ENCODE measurements at places on chromosomes 3 and 15. TPM values are rescaled to one million over a fixed set of nuclear protein-coding genes. Genes with fewer than 3 reads are reported as not detected.

DNA sequence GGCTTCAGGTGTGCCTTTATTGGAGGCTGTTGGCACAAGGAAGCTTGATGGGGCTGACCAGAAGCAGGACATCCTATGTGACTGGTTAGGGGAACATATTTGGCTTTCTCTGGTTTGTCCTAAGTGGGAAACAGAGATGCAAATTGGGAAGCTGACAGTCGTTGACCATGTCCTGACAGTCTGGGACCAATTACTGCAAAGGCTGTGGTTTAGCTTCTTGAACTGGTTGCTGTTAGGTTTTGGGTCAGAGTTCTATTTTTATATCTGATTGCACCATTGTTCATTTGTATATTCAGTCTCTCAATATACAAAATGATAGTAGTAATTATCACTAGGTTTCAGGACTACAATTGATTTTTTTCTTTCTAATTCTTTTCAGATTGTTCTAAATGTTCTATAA, 36.8 kb downstream of the SNTN start:
- no peak for DNase-seq

Gene GOLGA8S
- total RNA-seq, result not detected

Gene TRIM42
- not detected for total RNA-seq

GRCh38 chr3:152729906-152730305, 105.0 kb upstream of the P2RY1 start:
- no peak for DNase-seq

GRCh38 chr3:42839616-42840015, 30.4 kb downstream of the ACKR2 start:
- DNase-seq, result no peak

DNA sequence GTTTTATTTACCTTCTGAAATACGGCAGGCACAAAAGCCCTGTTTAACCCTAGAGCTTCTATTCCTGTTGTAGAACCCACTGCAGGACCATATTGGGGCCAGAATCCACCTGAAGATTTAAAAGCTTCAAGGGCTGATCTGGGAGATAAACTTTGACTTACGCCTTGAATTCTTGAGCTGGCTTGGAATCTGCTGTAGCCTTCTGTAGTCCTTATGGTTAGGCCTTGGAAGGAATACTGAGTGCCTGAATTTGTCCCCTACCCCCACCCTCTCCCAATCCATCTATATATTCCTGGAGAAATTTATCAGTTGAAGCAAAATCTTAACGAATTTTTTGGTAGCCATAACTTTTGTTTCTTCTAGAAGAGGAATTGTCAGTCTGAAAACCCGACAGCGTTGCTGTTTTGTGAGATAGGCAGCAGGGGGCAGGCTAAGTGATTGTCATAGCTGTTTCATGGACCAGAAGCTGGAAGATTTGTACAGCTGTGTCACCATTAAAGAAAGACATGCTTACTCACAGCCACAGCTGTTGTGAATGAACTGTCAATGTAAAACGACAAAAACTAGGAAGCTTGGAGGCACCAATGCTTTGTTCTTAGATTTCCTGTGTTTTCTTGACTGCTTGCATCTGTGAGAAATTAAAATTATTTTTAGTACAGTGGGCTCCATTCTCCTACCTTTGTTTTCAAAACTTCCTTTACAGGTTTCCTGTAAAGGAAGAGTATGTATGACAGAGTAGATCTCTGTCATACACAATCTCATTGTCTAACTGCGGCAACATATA, 12.8 kb downstream of the LXN start:
- DNase-seq, result peak; percentile 71

DNA sequence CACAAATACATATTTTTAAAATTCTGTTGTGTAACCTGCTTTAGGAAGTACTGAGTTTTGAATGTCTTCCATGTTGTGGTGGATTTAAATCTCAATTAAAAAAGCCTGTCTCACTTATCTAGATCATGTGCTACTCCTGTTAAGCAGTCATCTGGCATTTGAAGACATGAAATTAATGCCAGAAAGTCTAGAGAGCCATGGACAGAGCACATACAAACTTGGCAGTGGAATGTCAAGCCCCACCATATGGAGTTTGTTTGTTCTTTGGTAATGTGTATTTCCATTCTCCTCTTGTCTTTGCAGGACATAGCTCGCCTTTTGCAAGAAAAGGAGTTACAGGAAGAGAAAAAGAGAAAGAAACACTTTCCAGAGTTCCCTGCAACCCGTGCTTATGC, 39.3 kb upstream of the UTS2B start:
- DNase-seq, result no peak

DNA sequence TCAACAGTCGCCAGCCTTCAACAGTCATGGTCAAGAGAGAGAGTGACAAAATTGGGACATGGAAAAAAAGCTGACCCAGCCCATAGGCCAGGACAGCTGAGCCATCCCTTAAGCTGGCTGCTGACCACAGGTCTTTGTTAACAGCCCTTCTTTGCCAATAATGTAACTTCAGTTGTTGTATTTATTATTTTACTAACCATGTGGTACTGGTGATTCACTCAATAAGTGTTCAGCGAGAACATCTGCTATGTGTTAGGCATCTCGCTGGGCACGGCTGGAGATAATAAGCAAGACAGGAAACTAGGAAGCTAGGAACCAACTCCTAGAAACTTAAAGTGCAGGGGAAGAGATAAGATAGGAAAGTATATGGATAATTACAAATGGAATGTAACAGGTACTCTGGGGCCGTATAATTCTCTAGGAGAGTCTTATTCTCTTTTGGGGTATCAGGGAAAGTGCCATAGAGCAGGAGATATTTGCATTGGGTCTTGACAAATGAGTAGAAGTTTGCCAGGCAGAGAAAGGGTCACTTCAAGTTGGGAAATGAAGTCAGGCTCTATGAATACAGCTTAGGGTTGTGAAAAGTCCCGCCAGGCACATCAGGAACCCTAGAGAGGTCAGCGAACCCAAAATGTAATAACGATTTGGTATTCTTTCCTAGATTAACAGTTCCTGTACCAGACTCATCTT, 84.0 kb upstream of the TRA2B start:
- DNase-seq, result no peak

Gene SEMA5B
- total RNA-seq, result 0.85 TPM

Gene RTP1
- total RNA-seq, result not detected

Gene PPCDC
- total RNA-seq, result 8.9 TPM

- no peak for DNase-seq
Observed at GRCh38 chr3:146221276-146221675, 29.6 kb downstream of the PLSCR4 start.

- no peak for DNase-seq
Observed at GRCh38 chr3:31671976-31672375, 139.3 kb downstream of the STT3B start.

Gene LRRC31
- total RNA-seq, result not detected

GRCh38 chr3:63874769-63875168, 11.1 kb downstream of the ATXN7 start:
- no peak for DNase-seq

Gene KPNA4
- total RNA-seq, result 17.6 TPM

- no peak for DNase-seq
Observed at GRCh38 chr15:33985287-33985686, 17.0 kb downstream of the CHRM5 start.

Gene LSAMP
- 0.11 TPM for total RNA-seq

DNA sequence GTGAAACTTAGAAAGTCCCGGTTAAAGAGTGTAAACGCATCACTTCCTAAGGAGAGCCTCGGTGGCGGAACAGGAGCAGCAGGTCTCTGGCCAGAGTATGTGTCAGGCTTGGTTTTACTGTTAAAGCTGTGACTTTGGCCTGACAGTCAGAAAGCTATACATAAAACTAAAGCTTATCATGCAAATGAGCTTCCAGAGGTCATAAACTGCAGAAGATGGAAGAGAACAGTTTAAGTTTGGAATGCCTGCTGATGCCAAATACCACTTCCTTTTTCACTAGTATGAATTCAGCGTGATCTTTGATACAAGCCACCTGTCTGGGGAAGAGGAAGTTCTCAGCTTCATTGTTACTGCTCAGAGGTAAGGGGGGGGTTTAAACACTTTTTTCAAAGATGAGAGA, 125.1 kb upstream of the CTDSPL start:
- no peak for DNase-seq

DNA sequence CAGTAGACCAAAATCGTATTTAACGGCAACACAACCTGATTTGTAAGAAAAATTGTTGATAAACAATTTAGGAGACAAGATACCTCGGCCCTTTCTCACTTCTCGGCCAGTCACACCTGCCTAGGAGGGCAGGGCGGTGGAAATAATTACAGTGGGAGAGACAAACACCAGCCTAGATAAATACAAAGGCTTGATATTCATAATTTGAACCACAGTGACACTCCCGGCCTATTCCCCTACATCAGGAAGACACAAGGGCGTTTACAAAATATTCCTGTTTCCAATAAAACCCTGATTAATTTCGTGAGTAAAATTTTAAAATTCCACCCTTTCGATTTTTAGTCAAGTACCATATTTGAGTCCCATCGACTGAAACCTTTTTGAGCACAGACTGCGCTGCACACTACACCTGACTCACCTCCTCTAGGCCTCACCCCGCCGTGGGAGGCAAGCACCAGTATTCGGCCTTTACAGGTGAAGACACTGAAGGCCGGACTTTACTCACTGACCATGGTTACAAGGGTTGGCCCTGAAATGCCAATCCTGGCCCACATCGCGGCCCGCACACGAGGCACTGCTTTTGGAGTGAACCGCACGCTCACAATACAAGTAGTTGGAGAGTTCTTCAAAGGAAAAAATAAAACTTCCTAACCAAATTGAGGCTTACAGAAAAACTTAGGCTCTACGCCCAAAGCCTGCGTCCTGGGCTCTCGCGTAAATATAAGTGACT, 794 bp downstream of the ARPP19 start:
- DNase-seq, result no peak

GRCh38 chr3:101884776-101885175, 35.5 kb downstream of the NFKBIZ start:
- DNase-seq, result no peak

- DNase-seq, result no peak
Observed at GRCh38 chr15:47715402-47715801, 1.9 kb upstream of the SEMA6D start.

DNA sequence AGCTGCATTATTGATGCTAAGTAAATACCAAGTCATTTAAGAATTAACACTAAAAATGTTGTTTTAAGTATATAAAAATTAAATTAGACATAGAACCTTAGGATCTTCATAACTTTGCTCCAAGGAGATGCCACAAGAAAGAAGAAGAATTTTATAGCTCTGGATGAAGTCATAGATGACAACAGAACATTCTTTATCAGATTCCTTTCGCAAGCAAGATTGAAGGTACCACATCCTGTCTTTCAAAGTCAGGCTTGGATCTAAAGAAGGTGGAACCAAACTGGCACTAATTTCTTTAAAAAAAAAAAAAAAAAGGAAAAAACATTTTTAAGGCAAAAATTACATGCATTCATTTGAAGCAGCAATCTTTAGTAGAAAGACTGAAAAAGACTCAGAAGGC, 62.5 kb downstream of the POLQ start:
- DNase-seq, result no peak

DNA sequence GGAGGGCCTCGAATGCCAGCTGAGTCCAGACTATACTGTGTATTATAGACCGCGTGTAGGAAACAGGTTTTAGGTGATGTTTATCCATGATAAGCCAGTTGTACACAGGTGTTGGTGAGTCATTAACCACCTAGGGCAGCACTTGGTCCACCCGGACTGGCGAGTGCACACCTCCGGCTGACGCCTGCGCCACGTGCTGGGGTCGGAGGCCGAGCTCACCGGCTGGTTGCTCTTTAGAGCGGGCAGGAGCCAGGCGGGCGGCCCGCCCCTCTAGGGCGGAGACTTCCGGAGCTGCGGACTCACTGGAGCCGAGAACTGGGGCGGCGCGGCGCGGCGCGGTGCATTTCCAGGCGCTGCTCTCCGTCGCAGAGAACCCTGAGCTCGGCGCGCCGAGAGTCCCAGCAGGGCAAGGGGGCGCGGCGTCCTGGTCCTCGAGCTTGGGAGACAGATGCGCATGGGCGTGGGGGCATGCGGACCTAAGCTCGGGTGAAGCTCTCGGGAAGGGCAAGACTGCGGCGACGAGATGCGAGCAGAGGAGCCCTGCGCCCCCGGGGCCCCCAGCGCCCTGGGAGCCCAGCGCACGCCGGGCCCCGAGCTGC, at the start of gene ESYT3:
Gene ESYT3, plus strand, starts transcription at position 341 of the 599 bp plus-strand sequence. Its CDS starts 183 bp downstream, at position 524.
- peak; percentile 80 for DNase-seq

Gene LCTL
- not detected for total RNA-seq

DNA sequence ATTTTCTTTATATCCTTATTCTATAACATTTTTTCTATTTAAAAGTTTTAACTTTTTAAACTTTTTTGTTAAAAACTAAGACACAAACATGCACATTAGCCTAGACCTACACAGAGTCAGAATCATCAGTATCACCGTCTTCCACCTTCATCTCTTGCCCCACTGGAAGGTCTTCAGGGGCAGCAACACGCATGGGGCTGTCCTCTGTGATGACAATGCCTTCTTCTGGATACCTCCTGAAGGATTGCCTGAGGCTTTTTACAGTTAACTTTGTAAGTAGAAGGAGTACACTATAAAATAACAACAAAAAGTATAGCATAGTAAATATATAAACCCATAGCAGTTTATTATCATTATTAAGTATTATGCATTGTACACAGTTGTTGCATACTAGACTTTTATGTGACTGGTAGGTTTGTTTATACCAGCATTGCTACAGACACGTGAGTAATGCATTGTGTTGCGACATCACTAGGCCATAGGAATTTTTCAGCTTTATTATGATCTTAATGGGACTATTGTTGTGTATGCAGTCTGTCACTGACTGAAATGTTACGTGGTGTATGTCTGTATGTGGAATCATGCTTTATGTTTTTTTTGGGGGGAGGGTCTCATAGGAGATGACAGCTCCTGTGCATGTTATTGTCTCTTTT, 18.2 kb downstream of the ATP1B3 start:
- DNase-seq, result no peak

Gene ARPIN
- 29.8 TPM for total RNA-seq

Gene ADAMTSL3
- total RNA-seq, result 28.1 TPM

GRCh38 chr3:185328324-185329004, 34.5 kb upstream of the MAP3K13 start:
- DNase-seq, result no peak
